ENCODE measurements at places on chromosomes 3 and 15. TPM values are rescaled to one million over a fixed set of nuclear protein-coding genes. Genes with fewer than 3 reads are reported as not detected.

- DNase-seq, result no peak
These were observed 14.3 kb upstream of the FBXL22 start for GRCh38 chr15:63582718-63583426.

GRCh38 chr15:90979582-90979981, 14.8 kb downstream of the PRC1 start:
- no peak for DNase-seq

DNA sequence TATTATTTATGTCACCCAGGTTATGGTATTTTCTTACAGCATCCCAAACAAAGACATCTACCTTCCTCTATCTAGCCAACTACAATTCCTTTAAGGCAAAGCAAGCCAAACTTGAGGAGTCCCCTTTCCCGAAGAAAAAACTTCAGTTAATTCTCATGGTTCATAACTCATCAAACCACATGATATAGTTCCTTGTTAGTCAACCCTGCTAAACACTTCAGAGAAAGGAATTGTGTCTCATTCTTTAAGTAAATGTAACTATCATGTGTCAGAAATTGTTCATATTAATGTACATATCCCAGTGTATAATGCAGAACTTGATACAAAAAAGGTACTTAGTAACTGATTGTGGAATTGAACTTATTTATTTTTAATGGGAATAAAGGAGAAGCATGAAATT, 44.4 kb downstream of the ST3GAL6 start:
- no peak for DNase-seq

GRCh38 chr3:154122912-154123559, 1.8 kb downstream of the ARHGEF26 start:
- no peak for DNase-seq

Gene RAB6B
- total RNA-seq, result 2.2 TPM

Gene DNAH12
- total RNA-seq, result not detected

Gene USP4
- total RNA-seq, result 39.6 TPM

DNA sequence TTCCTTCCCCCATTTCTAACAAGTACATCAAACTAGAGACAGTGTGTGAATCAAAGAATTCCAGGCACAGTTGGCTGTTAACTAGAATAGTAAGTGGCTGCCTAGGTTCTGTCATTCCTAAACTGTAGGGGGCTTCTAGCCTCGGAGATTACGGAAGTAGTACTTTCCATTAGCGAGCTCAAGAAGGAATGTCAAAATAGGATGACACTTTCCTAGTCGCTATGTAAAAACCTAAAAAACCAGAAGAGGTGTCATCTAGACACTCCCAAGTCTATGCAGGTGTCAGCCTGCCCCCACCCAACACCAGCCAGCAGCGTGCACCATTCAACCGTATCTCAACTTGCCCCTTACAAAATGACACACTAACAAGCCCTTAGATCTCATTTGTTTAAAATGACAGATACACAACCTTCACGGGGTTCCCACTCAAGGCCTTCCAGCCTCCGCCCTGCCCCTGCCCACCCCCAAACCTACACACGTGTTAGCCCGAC, 874 bp downstream of the INO80 start:
- no peak for DNase-seq

GRCh38 chr15:67319961-67320360, 65.4 kb downstream of the IQCH start:
- no peak for DNase-seq

DNA sequence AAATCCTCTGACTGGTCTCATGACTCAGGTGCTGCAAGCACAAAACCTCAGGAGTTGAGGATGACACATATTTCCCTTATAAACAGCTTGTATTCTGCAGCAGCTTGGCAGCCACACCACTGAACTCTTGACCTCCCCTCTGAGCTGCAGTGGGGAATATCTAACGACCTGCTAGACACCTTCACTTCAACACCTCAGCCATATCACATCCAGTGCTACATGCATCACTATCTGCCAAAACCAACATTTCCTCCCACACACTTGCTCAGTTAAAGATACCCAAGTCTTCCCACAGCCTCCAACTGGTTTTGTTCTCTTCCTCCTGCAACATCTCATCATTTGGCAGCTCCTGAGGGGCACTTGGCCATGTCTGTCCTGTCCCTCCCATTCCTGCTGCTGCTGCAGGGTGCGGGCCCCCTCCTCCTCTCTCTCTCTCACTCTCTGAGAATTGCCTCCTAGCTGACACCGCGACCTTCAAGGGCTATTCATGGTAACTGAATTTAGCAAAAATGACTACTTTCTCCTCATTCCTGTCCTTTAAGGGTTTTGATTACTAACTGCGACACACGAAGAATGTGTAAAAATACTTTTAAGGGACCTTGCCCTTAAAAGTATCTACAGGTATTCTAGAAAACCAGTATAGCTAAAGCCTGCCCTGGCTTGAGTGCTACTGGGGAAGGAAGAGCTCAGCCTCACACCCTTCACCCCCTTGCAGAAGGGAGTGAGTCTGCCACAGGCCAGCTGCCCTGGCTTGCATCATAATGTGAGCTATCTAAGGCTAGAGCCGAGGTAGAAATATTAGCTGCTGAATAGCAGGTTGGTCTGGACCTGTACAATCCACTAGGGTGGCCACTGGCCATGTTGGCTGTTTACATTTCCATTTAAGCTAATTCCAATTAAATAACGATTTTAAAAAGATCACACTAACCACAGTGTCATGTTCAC, 5.0 kb upstream of the CCR9 start:
- peak; percentile 13 for DNase-seq

Gene OXTR
- total RNA-seq, result 1.1 TPM
